ENCODE measurements at places on chromosomes 5 and 9.

DNA sequence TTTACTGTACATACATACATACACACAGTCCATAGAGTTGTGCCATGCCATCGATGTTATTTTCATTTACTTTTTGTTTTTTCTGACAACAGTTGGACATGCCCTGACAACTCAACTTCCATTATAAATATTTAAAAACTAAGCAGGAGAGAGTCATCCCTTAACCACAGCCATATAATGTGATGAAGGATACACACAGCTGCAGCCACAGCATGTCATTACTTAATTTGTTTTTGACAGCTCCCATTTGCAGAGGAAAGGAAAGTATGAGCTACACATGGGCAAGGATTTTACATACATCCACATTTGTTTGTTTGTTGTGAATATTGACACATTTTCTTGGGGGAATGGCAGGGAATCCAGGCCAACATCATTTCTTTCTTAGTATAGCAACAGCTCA lies 91.5 kb upstream of the TUT7 start:
- DNase-seq: no peak

- DNase-seq: no peak
Measured at GRCh38 chr5:164560216-164560615, 1054.8 kb downstream of the MAT2B start.

- DNase-seq: no peak
Measured at GRCh38 chr9:71306134-71306533, 184.7 kb upstream of the TRPM3 start.

- DNase-seq: no peak
Measured at GRCh38 chr9:88892724-88893123, 98.5 kb upstream of the S1PR3 start.

- DNase-seq: no peak
Measured at GRCh38 chr5:77995793-77996409, 219.8 kb upstream of the TBCA start.

DNA sequence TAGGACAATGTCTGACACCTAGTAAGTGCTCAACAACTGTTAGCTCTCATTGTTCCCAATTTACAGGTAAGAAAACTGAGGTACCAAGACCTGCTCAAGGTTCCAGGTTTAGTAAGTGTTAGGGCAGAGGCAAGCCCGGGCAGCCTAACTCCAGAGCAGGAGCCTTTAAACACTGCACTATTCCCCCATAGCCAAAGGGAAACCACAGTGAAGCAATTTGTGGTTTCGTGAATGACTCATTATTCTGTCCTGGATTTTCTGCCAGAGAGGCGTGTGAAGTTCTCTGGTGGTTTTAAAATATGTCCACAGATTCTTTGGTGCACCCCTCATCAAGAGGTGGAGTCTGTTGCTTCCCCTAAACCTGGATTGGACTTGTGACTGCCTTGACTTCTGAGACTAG lies 1.0 kb upstream of the MCC start:
- peak; percentile 98 for DNase-seq

DNA sequence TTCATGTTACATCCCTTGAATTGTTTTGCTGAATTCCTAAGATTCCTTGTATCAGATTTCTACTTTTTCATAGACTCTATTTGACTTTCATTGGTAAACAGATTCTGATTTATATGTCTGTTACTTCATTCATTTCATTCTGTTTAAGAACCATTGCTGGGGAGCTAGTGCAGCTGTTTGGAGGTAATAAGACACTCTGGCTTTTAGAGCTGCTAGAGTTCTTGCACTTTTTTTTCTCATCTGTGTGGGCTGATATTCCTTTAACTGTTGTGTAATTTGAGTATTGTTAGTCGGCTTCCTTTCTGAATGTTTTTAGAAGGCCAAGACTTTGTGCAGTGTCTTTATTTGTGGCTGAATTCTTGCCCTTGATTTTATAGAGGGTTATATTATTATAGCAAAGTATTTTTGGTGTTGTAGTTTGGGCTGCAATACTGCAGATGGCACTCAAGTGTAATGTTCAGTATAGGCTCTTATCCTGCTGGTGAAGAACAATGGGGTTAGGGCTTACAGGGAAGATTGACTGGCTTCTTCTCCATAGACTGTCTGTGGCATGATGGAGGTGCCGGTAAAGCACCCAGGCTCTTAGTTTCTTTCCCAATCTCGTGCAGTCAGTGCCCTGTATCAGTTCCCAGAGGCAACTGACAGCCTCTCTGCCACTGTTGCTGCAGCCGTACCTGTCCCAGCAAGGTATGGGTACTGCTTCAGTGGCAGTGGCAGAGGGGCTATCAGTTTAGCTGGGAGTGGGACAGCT lies 162.2 kb downstream of the OXCT1 start:
- peak; percentile 25 for DNase-seq

DNA sequence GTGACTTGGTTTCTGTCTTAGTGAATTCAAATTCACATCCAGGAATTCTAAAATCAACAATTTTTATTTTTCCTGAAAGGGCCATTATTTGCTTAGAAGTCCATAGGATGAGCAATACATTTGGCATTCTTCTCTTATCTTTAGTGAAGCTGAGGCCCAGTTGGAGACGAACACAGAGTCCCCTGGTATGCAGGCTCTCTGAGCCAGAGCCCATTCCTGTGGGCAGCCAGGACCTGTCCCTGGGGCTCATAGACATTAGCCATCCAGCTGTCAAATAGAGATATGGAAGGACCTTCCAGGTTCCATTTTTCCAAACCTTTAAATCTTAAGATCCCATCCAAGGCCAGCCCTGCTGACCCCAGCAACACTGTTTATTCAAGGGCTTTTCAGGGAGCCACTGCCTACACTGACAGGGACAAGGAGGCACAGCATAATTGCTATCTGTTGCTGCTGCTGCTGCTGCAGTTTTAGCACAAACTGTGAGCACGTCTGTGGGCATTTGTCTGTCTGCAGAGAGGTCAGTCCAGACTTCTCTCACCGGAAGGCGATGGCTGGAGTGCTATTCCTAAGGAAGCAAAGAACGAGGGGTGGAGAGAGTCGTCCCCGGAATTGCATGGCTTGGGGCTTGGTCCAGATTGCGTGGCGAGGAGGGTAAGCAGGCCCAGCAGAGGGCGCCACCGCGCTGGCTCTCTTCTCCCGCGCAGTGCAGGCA lies 639.0 kb downstream of the CCDC171 start:
- peak; percentile 70 for DNase-seq

All from fibroblast of skin of left quadriceps (primary cell).